ENCODE measurements at places on chromosomes 7 and 10.

DNA sequence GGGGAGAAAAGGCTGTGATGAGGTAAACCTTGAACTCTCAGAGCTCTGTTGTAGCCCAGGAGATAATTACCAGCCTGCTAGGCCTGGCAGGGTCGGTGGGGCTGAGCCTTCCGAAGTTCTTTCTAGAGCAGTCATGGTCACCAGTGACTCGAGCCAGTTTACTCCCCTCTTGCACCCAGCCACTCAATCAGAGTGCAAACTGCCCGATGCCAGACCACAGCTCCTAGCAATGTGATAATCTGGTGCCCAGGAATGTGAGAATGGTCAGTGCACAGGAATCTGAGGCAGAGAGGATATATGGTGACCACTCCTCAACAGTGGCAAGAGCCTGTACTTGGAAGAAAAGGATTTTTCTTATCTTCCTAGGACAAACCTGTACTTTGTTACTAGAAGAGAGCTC is 46.4 kb upstream of the KMT2E start:
- no peak for DNase-seq

- no peak for DNase-seq
Measured at GRCh38 chr10:130761032-130761575, 550.4 kb downstream of the TCERG1L start.

- DNase-seq = no peak
Measured at GRCh38 chr10:86046845-86047460, 319.6 kb downstream of the GRID1 start.

- DNase-seq = no peak
Measured at GRCh38 chr10:118763202-118763988, 8.6 kb upstream of the CACUL1 start.

- no peak for DNase-seq
Measured at GRCh38 chr10:12614177-12614995, 265.0 kb downstream of the CAMK1D start.

DNA sequence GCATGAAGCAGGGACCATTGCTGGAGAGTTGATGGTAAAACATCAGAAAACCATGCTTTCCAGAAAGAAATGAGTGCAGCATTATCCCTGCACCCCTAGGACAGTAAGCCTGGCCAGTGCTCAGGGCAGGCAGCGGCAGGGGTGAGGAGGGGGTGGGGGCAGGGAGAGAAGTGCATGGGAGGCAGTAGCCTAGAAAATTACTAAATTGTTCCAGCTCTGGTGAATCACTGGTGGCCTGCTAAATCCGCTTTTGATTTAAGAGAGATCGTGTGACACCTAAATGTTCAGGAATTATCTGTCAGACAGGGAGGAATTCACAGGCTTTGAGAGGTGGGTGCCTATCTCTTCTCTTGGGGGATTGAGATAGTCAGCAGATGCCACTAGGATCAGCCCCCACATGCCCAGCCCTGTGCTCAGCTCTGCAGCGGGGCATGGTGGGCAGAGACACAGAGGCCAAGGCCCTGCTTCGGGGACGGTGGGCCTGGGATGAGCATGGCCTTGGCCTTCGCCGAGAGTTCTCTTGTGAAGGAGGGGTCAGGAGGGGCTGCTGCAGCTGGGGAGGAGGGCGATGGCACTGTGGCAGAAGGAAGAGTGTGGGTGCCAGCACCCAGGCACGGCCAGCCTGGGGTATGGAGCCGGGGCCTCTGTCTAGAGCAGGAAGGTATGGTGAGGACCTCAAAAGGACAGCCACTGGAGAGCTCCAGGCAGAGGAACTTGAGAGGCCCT is 5.0 kb upstream of the AQP1 start:
- no peak for DNase-seq

GRCh38 chr10:46217752-46218453 is 68.9 kb upstream of the ANTXRL start:
- DNase-seq = no peak

DNA sequence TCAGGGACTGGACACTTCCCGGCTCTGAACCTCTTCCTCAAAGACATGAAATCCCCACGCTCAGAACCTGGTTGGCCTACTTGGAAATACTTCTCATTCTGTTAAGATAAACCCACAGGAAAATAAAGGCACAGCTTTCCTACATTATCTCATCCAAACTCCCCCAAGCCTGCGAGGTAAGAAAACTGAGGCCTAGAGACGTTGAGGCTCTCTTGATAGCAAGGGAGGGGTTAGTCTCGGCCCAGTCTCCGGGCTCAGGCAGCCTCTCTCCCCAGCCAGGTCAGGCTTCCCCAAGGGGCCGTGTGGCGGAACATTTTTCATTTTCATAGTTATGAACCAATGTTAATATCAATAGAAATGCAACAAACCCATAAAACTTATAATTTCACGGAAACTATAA is 4.6 kb upstream of the EIF3B start:
- DNase-seq = no peak

GRCh38 chr7:107622429-107622828 is 38.2 kb upstream of the SLC26A4 start:
- no peak for DNase-seq

- no peak for DNase-seq
Measured at GRCh38 chr7:108001764-108002725, 916 bp downstream of the LAMB1 start.

DNA sequence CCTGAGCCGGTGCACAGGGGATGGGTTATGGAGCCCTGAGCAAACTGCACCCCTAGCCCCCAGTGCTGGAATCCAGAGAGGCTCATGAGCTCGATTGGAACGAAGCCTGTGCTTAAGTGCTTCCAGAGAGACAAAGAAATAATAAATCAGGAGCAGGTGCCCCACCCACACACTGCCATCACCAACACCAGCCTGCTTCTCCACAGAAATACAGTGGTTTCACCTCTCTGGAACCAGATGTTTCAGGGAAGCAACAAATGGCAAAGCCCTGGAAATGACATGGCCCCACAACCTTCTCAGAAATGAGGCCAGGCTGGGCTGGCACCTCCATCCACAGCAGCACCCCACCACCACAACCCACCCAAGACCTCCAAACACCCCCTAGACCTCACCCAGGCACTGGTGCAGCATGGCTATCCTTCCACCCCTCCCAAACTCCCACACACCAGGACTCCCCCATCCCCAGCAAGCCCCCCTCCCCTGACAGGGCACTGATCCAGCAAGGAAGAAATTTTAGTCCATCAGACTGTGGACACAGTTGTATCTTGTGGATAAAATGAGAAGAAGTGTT is 4.1 kb upstream of the SLC18A3 start:
- no peak for DNase-seq

- no peak for DNase-seq
Measured at GRCh38 chr10:44043646-44044375, 341.1 kb downstream of the CXCL12 start.

DNA sequence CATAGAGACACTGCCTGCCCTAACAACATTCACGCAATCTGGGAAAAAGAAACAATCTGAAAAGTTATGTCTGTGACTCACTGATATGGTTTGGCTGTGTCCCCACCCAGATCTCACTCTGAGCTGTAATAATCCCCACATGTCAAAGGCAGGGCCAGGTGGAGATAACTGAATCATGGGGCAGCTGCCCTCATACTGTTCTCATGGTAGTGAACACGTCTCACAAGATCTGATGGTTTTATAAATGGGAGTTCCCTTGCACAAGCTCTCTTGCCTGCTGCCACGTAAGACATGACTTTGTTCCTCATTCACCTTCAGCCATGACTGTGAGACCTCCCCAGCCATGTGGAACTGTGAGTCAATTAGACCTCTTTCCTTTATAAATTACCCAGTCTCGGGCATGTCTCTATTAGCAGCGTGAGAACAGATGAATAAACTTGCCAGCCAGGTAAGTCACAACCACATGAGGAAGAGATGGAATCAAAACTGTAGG is 341.5 kb upstream of the AOAH start:
- peak; percentile 53 for DNase-seq

DNA sequence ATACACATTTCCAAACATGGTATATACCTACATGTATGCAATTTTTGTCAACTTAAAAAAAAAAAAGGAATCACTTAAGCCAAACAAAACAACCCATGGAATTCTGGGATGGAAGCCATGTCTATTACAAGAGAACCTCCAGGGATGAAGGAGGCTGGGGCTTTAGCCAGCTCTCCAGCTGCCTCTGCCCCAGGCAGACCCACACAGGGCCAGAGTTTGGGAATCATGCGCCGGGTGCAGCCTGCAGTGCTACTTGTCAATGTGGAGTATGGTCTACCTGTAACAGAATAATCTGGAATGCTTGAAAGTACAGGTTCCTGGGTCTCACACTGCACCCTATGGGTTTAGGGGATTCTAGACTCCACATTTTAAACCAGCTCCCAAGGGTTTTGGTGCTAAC is 10.8 kb downstream of the ATP6V0E2 start:
- DNase-seq = no peak

DNA sequence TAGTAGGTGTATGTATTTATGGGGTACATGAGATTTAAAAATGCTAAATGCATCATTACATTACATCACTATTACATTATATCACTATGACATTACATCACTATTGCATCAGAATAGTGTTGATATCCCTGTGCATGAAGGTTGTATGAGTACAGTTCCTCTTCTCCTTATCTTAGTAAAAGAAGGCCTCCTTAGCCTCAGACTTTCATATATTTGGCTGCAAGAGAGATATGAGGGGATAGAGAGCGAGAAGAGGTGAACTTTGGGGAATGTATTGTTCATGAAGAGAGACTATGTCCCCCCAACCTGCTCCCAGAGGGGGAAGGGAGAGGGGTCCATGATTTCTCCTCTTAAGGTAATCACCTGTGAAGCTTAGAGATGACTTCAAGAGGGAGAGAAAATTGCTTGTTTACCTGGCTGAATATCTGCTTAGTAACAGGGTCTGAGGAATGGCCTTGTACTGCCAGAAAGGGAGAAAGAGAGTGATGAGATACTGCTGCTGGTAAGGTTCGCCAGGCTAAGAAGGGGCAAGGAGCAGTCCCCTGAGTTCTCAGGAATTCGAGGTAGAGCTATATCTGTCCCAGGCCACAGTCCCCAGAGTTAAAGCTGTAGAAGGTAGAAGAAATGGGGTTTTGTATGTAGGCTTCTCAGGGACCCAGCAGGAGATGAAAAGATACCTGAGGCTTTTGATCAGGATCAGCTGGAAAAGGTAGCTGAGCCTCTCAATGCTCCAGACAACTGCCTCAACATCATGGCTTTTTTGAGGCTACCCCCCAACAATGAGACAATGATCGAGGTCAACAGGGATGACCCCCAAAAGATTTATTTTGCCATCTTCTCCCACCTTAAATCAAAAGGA is 168.4 kb upstream of the WNT16 start:
- DNase-seq = no peak

GRCh38 chr10:119970107-119970506 is 77.6 kb downstream of the SEC23IP start:
- DNase-seq = no peak

- DNase-seq = no peak
Measured at GRCh38 chr10:4265964-4266363, 481.0 kb upstream of the KLF6 start.

DNA sequence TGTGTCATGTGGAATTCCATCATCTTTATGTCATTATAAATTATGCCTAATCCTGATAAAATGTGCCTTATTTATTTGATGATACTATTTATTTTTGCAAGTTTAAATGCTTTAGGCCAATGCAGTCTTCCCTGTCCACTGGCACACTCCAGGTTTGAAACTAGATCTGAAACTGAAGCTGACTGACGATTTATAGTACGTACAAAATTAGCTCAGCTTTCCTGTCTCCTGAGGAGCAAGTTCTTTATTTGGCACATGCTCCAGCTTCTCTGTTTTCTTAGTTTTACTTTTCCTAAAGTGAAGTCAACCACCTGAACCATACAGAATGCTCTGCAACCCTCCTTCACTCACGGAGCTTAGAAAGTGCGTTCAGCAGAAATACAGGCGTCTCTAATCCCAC is 164.1 kb downstream of the HECW1 start:
- DNase-seq = no peak

GRCh38 chr10:130127364-130128061 is 8.7 kb upstream of the GLRX3 start:
- peak; percentile 34 for DNase-seq

DNA sequence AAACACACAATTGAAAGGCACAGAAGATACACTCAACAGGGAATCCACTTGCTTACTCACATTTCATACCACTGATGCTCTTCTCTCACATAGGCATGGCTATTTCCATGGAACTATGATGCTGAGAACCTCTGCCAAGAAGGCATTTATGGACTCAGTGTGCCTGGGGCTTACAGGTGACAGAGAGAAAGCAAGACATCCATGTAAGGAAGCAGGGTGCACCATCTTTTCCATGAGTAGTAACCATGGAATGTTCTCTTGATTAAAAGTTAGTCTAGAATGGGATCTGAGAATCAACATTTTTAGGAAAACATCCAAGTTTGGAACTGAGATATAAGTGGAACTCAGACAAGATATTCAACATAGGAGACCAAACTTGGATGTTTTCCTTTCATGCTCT is 52.5 kb upstream of the MACC1 start:
- DNase-seq = no peak

DNA sequence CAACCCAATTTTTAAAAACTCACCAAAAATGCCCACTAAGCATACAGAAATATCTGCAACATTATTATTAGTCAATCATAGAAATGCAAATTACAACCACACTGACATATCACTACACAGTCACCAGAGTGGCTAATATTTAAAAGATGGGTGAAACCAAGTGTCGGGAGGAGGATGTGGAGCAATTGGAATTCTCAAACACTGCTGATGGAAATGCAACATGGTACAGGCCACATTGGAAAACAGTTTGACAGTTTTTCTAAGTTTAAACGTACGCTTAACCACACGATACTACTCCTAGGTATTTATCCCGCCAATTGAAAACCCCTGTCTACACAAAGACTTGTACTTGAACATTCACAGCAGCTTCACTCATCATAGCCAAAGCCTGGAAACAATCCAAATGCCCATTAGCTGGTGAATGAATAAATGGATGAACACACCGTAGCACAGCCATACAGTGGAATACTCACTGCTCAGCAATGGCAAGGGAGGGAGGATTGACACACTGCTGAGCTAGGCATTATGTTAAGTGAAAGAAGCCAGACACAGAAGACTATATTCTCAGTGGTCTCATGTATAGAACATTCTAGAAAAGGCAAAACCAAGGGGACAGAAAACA is 16.3 kb downstream of the GCK start:
- no peak for DNase-seq

DNA sequence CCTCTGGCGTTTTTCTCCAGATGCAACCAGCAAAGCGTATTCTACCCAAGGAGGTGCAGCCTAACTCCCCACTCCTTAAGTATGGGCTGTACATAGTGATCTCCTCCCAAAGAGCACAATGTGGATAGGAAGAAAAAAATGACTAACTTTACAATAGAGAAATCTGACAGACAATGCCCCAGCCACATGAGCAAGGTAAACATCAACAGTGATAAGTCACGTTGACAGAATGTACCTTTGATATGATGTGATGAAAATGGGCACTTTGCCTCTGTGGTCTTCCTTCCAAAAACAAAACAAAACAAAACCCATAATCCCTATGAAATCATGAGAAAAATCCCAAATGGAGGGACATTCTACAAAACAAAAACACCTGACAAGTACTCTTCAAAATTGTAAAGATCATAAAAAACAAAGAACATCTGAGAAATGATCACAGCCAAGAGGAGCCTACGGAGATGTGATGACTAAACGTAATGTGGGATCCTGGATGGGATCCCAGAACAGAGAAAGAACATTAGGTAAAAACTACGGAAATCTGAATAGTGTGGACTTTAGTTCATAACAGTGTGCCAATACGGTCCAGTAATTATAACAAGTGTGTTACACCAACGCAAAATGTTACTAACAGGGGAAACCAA is 50.6 kb downstream of the ABLIM1 start:
- no peak for DNase-seq

GRCh38 chr7:134992626-134993179 is 6.4 kb downstream of the AGBL3 start:
- no peak for DNase-seq

GRCh38 chr7:148521271-148521670 is 69.3 kb upstream of the C7orf33 start:
- no peak for DNase-seq

Measured in stimulated activated CD8-positive, alpha-beta memory T cell treated with anti-CD3 and anti-CD28 coated beads, Interleukin-7, amount 100 ng/mL, for 48 hours (primary cell).